ENCODE measurements at places on chromosomes 4 and X. TPM values are rescaled to one million over a fixed set of nuclear protein-coding genes. Genes with fewer than 3 reads are reported as not detected.

DNA sequence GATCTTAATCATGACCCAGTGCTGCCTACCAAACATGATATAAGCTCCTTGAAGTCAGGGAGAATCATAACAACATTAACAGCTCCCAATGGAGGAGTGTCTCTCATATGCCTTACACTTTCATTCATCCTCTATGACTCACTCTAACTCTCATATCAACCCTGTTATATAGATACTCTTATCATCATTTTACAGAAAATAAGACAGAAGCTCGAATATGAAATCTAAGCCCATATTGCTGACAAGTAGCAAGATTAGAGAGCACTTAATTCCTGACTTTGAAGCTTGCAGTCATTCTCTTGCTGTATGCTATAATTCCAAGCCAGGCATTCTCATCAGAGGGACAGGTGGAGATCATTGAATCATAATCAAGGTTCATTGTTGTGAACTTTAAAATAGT, 476.7 kb upstream of the ATOH1 start:
- DNase-seq: no peak

DNA sequence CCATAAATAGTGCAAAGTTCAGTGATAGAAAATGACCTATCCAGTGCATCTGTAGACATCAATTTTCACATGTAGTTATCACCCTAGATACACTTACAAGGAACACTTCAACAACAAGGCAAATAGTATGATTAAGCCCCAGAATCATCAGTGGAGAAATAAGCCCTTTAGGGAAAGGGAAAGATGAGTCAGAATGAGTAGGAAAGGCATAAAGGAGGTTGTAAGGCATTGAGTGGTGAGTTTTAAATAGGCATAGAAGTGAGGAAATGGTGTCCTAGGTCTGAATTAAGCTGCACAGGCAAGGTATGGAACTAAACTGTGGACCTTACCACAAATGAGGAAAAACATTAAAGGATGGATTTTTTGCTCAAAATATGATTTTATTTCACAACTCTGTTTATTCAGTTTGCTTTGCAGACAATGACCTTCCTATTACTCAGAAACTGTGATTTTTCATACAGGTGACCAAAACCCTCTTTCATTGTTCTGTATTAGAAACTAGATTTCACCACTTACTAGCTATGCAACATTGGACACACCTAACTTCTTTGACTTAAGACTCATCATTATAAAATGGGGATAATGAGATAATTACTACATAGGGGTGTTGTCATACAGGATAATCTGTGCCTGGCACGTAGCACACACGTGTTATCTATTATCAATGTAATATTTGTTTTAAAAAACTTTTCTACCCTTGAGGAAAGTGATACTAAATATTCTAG, 57.0 kb upstream of the MAP9 start:
- DNase-seq: no peak

GRCh38 chr4:41665636-41666207, 82.8 kb downstream of the PHOX2B start:
- no peak for DNase-seq

GRCh38 chrX:153708415-153708814, 15.8 kb downstream of the BCAP31 start:
- no peak for DNase-seq

HELT gene
- total RNA-seq: not detected

MAB21L2 gene
- not detected for total RNA-seq

- no peak for DNase-seq
Observed at GRCh38 chr4:68369142-68369805, 19.4 kb upstream of the YTHDC1 start.

Measured in Right ventricle myocardium inferior (tissue), 1 donor.